ENCODE measurements at places on chromosomes 2 and 18. TPM values are rescaled to one million over a fixed set of nuclear protein-coding genes. Genes with fewer than 3 reads are reported as not detected.

CCDC74B gene
- 0.94 TPM for total RNA-seq

STARD7 gene
- 206 TPM for total RNA-seq

POU3F3 gene
- not detected for total RNA-seq

LAMA1 gene
- total RNA-seq: not detected

THADA gene
- 48.3 TPM for total RNA-seq

MYOM1 gene
- total RNA-seq: 2.4 TPM

GCA gene
- 11.2 TPM for total RNA-seq

TMBIM1 gene
- total RNA-seq: 69.6 TPM

MGAT5 gene
- total RNA-seq: 14.1 TPM

FASTKD2 gene
- total RNA-seq: 34.7 TPM

APLF gene
- total RNA-seq: 3.8 TPM

CRYGD gene
- total RNA-seq: not detected

ECEL1 gene
- total RNA-seq: 0.78 TPM

CCNT2 gene
- 41.0 TPM for total RNA-seq

OXER1 gene
- 1.1 TPM for total RNA-seq

CRYGC gene
- total RNA-seq: not detected

PPM1G gene
- total RNA-seq: 163 TPM

DNA sequence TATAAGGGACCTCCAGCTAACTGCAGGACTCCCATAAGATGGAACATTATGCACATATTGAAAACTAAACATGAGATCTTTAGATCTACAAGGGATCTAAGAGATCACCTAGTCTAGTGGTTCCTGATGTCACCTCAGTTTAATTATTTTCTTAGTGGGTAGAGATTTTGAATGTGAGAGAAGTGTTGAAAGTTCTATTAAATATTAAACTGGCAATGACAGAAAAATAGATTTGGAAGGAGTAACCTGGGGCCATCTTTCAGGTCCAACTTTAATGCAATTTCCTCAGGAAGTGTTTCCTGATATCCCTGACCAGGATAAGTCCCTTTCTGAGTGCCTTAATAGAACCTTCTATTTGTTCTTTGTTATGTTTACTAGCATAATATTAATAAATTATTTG is 29.1 kb upstream of the CPS1 start:
- no peak overlapping the region for H3K4me3 ChIP-seq
- H3K4me1 ChIP-seq: no peaks in the 10 kb centered on the region
- DNase-seq: no peak
- no peaks in the 10 kb centered on the region for H3K36me3 ChIP-seq
- H3K27me3 ChIP-seq: peaks cover 3% of the 10 kb centered on the region
- H3K27ac ChIP-seq: no peak overlapping the region

GRCh38 chr2:20725782-20726181 is 58.8 kb downstream of the GDF7 start:
- no peak overlapping the region for H3K27ac ChIP-seq
- H3K36me3 ChIP-seq: peaks cover 5% of the 10 kb centered on the region
- H3K4me1 ChIP-seq: no peaks in the 10 kb centered on the region
- no peak overlapping the region for H3K4me3 ChIP-seq
- no peaks in the 10 kb centered on the region for H3K27me3 ChIP-seq

DNA sequence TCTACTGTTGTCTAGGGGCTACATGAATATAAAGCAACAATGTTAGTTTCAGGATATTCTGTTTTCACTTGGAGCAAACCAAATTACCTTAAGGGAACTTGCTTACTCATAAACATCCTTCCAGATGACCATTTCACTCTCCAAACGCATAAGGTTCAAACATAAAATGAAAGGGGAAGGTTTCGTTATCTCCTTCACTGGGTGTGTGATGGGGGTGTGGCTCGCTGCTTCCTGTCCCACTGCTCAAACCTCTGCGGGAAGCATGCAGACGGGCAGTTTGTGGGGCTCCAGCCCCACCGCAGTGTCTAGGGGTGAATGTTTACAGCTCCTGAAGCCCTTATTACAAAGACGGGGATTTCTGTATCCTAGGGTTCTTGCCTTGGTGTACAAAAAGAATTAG is 1310.9 kb upstream of the TMEFF2 start:
- H3K27ac ChIP-seq: no peak overlapping the region
- H3K4me3 ChIP-seq: no peak overlapping the region
- no peaks in the 10 kb centered on the region for H3K27me3 ChIP-seq
- no peaks in the 10 kb centered on the region for H3K4me1 ChIP-seq
- no peaks in the 10 kb centered on the region for H3K36me3 ChIP-seq
- DNase-seq: no peak

- H3K4me1 ChIP-seq: no peaks in the 10 kb centered on the region
- no peaks in the 10 kb centered on the region for H3K36me3 ChIP-seq
- DNase-seq: no peak
Observed at GRCh38 chr2:19525313-19525712, 166.9 kb upstream of the OSR1 start.

GRCh38 chr2:237118025-237118424 is 32.3 kb downstream of the COPS8 start:
- no peak overlapping the region for H3K27ac ChIP-seq
- no peaks in the 10 kb centered on the region for H3K36me3 ChIP-seq
- H3K4me3 ChIP-seq: no peak overlapping the region
- no peaks in the 10 kb centered on the region for H3K27me3 ChIP-seq
- peaks cover 3% of the 10 kb centered on the region for H3K4me1 ChIP-seq

- H3K27ac ChIP-seq: no peak overlapping the region
- no peaks in the 10 kb centered on the region for H3K36me3 ChIP-seq
- no peaks in the 10 kb centered on the region for H3K27me3 ChIP-seq
- DNase-seq: no peak
- H3K4me3 ChIP-seq: no peak overlapping the region
Observed at GRCh38 chr2:126856403-126856802, 42.3 kb upstream of the TEX51 start.

- no peak for DNase-seq
- H3K27me3 ChIP-seq: no peaks in the 10 kb centered on the region
- no peak overlapping the region for H3K27ac ChIP-seq
- no peak overlapping the region for H3K4me3 ChIP-seq
- H3K4me1 ChIP-seq: no peaks in the 10 kb centered on the region
Observed at GRCh38 chr2:164151522-164151921, 415.7 kb upstream of the FIGN start.

DNA sequence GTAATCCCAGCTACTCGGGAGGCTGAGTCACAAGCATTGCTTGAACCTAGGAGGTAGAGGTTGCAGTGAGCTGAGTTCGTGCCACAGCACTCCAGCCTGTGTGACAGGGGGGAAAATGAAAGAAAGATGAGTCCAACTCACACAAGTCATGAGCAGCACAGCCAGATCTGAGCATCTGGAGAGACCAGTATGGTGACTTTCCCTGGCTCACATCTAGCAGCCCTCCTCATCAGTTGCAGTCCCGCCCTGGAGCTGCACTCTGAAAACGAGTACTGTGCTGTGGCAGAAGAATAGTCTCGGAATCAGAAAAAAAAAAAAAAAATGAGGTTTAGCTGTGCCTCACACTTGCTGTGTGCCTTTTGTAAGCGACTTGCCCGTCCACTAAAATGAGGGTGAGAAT is 74.4 kb upstream of the TRIB2 start:
- no peak overlapping the region for H3K27ac ChIP-seq
- no peak for DNase-seq
- H3K27me3 ChIP-seq: peaks cover 7% of the 10 kb centered on the region
- H3K4me1 ChIP-seq: peaks cover 29% of the 10 kb centered on the region
- H3K36me3 ChIP-seq: peaks cover 8% of the 10 kb centered on the region

DNA sequence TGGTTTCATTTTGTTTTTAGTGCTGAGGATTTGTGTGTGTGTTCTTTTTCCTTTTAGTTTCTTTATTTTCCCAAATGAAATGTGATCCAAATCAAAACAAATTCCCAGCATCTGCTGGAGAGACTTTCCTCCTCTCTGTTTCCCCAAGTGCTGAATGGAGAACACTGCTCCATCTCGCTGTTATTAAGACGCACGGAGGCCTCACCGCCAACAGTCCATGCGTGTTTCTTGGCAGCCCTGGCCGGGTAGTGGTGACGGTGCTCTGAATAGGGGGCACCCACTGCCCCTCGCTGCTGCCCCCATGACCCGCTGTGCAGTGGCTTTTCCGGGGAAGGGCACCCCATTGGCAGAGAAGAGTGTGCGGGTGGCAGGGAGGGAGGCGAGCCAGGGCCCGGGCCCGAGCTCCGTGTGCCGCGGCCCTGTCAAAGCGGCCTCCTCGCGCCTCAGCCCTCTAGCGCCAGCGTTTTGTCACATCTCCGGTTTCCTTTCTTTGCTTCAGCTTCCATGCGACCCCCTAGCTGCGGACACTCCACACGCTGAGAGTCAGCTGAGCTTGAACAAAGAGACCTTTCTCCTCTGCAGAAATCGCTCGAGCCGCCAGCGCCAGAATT is 473.7 kb upstream of the SALL3 start:
- no peaks in the 10 kb centered on the region for H3K27me3 ChIP-seq
- no peak for DNase-seq
- H3K27ac ChIP-seq: no peak overlapping the region
- no peak overlapping the region for H3K4me3 ChIP-seq

DNA sequence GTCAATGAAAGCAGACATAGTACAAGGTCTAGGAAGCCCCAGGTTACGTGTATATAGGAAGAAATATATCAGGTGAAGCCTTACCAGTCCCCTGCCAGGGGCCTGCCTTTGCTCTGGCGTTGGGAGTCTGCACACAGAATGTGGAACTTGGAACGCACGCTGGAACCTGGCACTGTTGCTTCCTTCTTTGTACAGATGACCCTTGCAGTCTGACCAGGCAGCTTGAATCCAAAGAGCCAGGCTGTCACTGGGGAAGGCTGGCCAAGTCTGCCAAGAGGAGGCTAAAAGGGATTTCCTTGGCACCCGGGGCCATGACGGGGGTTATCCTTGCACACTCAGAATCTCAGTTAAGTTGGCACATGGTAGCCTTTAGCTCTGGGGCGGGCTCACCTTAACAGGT is 39.5 kb downstream of the TMEM247 start:
- peaks cover 2% of the 10 kb centered on the region for H3K4me1 ChIP-seq
- peaks cover 5% of the 10 kb centered on the region for H3K36me3 ChIP-seq
- no peaks in the 10 kb centered on the region for H3K27me3 ChIP-seq
- H3K4me3 ChIP-seq: no peak overlapping the region

GRCh38 chr18:10247021-10247741 is 207.3 kb upstream of the APCDD1 start:
- no peak for DNase-seq
- H3K4me1 ChIP-seq: no peaks in the 10 kb centered on the region
- no peak overlapping the region for H3K27ac ChIP-seq
- no peaks in the 10 kb centered on the region for H3K27me3 ChIP-seq
- no peaks in the 10 kb centered on the region for H3K36me3 ChIP-seq
- no peak overlapping the region for H3K4me3 ChIP-seq

DNA sequence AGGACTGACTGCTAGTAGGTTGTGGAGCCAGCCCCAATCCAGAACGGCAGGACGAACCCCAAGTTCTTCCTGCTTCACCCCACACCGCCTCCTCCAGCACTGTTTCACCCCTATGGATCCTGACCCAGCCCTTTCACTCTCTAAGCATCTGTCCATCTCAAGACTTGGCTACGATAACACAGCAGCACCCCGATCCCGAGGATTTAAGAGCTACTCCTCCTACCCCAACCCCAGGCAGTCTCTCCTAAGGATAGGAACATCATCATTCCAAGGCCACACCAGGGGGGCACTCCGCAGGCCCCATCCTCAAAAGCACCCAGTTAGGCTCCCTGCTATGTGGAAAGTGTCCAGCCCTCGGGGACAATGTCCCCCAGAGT is 645 bp downstream of the KCTD18 start:
- peak overlapping the region; percentile 91 for H3K4me3 ChIP-seq
- peaks cover 18% of the 10 kb centered on the region for H3K36me3 ChIP-seq
- peaks cover 11% of the 10 kb centered on the region for H3K4me1 ChIP-seq
- H3K27me3 ChIP-seq: no peaks in the 10 kb centered on the region

DNA sequence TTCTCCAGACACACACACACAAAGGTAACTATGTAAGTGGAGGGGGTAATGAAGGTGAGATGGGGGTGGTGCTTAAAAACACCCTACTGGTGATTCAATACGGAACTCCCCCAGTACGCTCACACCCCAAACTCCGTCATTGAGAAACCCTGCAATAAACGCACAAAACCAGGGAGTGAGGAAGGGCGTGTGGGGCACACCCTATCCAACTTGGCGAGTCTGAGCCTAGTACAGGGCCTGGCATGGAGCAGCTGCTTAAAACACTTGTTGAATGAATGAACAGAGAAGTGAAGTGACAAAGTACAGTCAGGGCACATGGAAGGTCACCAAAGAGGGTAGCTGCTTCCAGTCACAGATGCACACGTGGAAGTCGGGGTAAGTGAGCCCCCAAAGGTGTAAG is 146.8 kb upstream of the SMAD2 start:
- peaks cover 7% of the 10 kb centered on the region for H3K27me3 ChIP-seq
- no peak for DNase-seq
- H3K27ac ChIP-seq: no peak overlapping the region
- H3K4me3 ChIP-seq: no peak overlapping the region
- no peaks in the 10 kb centered on the region for H3K36me3 ChIP-seq
- no peaks in the 10 kb centered on the region for H3K4me1 ChIP-seq

- no peaks in the 10 kb centered on the region for H3K4me1 ChIP-seq
- H3K4me3 ChIP-seq: no peak overlapping the region
- DNase-seq: no peak
Observed at GRCh38 chr18:58338961-58339592, 289.8 kb downstream of the ALPK2 start.

- no peaks in the 10 kb centered on the region for H3K4me1 ChIP-seq
- no peak overlapping the region for H3K4me3 ChIP-seq
- no peak overlapping the region for H3K27ac ChIP-seq
- H3K27me3 ChIP-seq: peaks cover 14% of the 10 kb centered on the region
Observed at GRCh38 chr2:172843902-172844715, 108.5 kb downstream of the RAPGEF4 start.

- H3K36me3 ChIP-seq: no peaks in the 10 kb centered on the region
- no peak overlapping the region for H3K27ac ChIP-seq
- H3K4me3 ChIP-seq: no peak overlapping the region
- H3K4me1 ChIP-seq: no peaks in the 10 kb centered on the region
- peaks cover 11% of the 10 kb centered on the region for H3K27me3 ChIP-seq
Observed at GRCh38 chr2:216673021-216673420, 22.3 kb downstream of the IGFBP5 start.

DNA sequence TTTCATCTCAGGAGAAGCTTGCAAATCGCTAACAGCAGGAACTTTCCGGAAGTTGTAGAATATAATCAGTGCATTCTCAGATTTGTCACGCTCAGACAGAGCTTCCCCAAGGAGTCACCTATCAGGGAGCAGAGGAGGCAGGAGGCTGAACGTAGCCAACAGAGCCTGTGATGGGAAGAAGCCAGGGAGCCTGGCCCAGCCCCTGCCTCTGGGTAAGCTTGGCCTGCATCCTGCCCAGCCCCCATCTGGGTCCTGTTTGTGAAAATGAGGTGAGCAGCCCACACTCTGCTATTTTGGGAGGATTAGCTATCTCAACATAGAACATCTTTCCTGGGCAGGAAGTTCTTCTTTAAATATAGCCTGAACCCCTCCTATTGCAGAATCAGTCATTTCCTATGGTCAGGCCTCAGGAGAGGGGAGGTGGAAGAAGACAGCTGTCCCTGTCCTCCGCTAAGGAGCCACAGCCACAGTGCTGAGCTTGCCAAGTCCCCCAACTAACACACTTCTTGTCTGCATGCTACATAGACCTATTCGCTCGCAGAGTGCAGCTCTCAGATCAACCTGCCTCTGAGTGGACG is 19.2 kb upstream of the PKDCC start:
- no peaks in the 10 kb centered on the region for H3K36me3 ChIP-seq
- DNase-seq: no peak
- no peak overlapping the region for H3K27ac ChIP-seq
- peaks cover 19% of the 10 kb centered on the region for H3K27me3 ChIP-seq
- no peaks in the 10 kb centered on the region for H3K4me1 ChIP-seq

- peak overlapping the region; percentile 57 for H3K27ac ChIP-seq
- H3K36me3 ChIP-seq: peaks cover 90% of the 10 kb centered on the region
- H3K27me3 ChIP-seq: no peaks in the 10 kb centered on the region
- no peak overlapping the region for H3K4me3 ChIP-seq
Observed at GRCh38 chr2:7530001-7530400, 612.8 kb downstream of the RNF144A start.

GRCh38 chr2:138708682-138709241 is 71.4 kb downstream of the NXPH2 start:
- H3K27ac ChIP-seq: no peak overlapping the region
- H3K4me3 ChIP-seq: no peak overlapping the region
- peaks cover 2% of the 10 kb centered on the region for H3K4me1 ChIP-seq
- H3K27me3 ChIP-seq: no peaks in the 10 kb centered on the region

Data from activated T-helper 2 cell treated with anti-CD3 and anti-CD28 coated beads, Interferon-gamma antibody, Interleukin-2, Interleukin-4, amounts not matched to agents 10 μg/mL and 5 μg/mL and 100 μg/mL, durations not matched to agents 14 hours and 24 hours and 36 hours (primary cell).